ENCODE measurements at places on chromosomes 5 and 9. TPM values are rescaled to one million over a fixed set of nuclear protein-coding genes. Genes with fewer than 3 reads are reported as not detected.

- DNase-seq: no peak
- H3K36me3 ChIP-seq: no peaks in the 10 kb centered on the region
- no peak overlapping the region for H3K4me3 ChIP-seq
- H3K27ac ChIP-seq: no peak overlapping the region
- H3K27me3 ChIP-seq: peaks cover 8% of the 10 kb centered on the region
- no peaks in the 10 kb centered on the region for H3K4me1 ChIP-seq
Measured at GRCh38 chr5:8396756-8397155, 527.8 kb downstream of the MTRR start.

DNA sequence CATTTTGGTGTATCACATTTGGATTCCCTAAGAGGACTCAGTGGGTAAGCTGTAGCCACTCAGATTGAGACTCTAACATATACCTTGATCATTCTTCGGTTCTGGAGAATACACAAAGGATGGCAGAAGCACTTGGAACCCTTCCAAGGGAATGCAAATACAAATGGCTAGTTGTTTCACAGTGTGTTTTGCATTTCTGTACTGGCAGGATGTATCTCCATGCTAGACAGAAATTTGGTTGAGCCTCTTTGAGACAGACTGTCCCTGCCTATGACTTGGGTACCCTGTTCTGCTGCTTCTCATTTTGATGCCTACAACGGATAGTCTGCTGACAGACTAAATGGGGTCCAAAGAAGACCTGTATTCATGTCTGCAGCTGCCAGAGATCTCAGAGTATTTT lies 273.5 kb downstream of the TMEM38B start:
- no peak overlapping the region for H3K4me3 ChIP-seq
- no peak overlapping the region for H3K27ac ChIP-seq
- DNase-seq: no peak
- no peaks in the 10 kb centered on the region for H3K27me3 ChIP-seq
- H3K4me1 ChIP-seq: no peaks in the 10 kb centered on the region

- H3K36me3 ChIP-seq: peaks cover 21% of the 10 kb centered on the region
- peaks cover 9% of the 10 kb centered on the region for H3K4me1 ChIP-seq
- no peaks in the 10 kb centered on the region for H3K27me3 ChIP-seq
- no peak overlapping the region for H3K4me3 ChIP-seq
- H3K27ac ChIP-seq: no peak overlapping the region
Measured at GRCh38 chr5:53113947-53114346, 4.4 kb upstream of the MOCS2 start.

The HRCT1 gene
- total RNA-seq: 0.69 TPM

- no peak overlapping the region for H3K27ac ChIP-seq
- H3K27me3 ChIP-seq: no peaks in the 10 kb centered on the region
Measured at GRCh38 chr9:121929893-121930875, 162.9 kb downstream of the TTLL11 start.

The TTC33 gene
- 11.3 TPM for total RNA-seq

- no peaks in the 10 kb centered on the region for H3K4me1 ChIP-seq
- H3K36me3 ChIP-seq: peaks cover 5% of the 10 kb centered on the region
- peaks cover 8% of the 10 kb centered on the region for H3K27me3 ChIP-seq
- H3K27ac ChIP-seq: no peak overlapping the region
Measured at GRCh38 chr5:77846422-77847128, 70.4 kb upstream of the TBCA start.

The SLC6A18 gene
- not detected for total RNA-seq
